ENCODE measurements at places on chromosomes 3 and 15.

GRCh38 chr15:26178640-26179220, 315.6 kb upstream of the ATP10A start:
- no peak for DNase-seq

DNA sequence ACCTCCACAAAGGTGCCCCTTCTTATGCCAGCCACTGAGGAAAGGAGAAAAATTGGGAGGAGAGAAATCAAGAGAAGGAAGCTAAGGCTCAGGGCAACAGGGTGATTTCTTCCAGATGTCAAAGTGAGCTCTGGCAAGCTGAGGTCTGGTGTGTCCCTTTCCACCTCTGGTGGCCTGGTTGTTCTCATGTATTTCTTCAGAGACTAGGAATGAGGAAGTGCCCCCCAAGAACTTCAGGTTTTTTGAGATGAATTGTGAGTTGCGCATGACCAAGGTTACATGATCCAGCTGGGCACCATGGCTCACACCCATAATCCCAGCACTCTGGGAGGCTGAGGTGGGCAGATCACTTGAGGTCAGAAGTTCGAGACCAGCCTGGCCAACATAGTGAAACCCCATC, 5.6 kb downstream of the RAB6B start:
- DNase-seq: no peak

DNA sequence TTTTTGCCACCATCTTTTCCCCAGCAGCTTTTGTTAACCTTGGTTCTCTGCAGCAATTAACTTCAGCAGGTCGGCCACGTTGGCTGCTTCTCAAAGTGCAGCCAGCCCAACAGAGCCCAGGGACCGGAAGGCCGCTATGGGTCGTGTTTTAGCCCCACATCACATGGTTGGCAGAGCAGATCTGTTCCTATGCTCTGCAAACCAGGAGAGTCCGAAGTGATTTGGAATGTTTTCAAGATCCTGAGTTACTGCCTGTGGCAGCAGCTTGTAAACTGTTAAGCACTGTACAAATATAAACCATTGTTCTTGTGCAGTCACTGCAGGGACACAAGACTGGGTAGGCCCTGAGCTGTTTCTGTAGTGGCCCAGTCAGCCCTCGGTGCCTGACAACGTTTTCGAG, 69.6 kb upstream of the MYZAP start:
- DNase-seq: no peak

- DNase-seq: no peak
These were observed 63.1 kb upstream of the BOC start for GRCh38 chr3:113148284-113148683.

GRCh38 chr15:49435174-49435573, 12.1 kb downstream of the FGF7 start:
- no peak for DNase-seq

- no peak for DNase-seq
These were observed 141.4 kb upstream of the TOPAZ1 start for GRCh38 chr3:44100298-44100695.

GRCh38 chr15:88649753-88650551, 11.1 kb downstream of the ISG20 start:
- DNase-seq: no peak

GRCh38 chr15:33454996-33455395, 144.2 kb downstream of the RYR3 start:
- DNase-seq: no peak

GRCh38 chr15:93417631-93418030, 328.6 kb upstream of the RGMA start:
- no peak for DNase-seq

GRCh38 chr3:194874206-194874605, 188.5 kb downstream of the FAM43A start:
- no peak for DNase-seq

- DNase-seq: no peak
These were observed 15.2 kb downstream of the MAGEF1 start for GRCh38 chr3:184696697-184697096.

- no peak for DNase-seq
These were observed 462.0 kb downstream of the PDCD6IP start for GRCh38 chr3:34260271-34261000.

DNA sequence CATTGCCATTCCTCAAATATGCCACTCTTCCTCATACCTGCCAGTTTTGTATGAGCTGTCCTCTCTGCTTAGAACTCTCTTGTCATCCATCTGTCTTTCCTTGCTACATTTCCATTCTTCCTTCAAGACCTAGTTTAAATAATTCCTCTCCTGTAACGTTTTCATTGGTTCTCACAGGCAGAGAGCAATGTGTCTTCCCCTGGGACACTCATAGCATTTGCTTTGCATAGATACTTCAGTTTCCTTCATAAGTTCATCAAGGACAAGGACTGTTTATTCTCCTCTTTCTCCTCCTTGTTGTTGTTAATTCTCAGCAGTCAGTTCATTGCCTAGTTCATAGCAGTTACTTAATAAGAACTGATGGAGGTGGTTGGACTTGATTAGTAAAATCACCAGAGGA, 10.5 kb downstream of the NR2C2 start:
- no peak for DNase-seq

- DNase-seq: no peak
These were observed 5.5 kb downstream of the HHLA2 start for GRCh38 chr3:108301695-108302404.

DNA sequence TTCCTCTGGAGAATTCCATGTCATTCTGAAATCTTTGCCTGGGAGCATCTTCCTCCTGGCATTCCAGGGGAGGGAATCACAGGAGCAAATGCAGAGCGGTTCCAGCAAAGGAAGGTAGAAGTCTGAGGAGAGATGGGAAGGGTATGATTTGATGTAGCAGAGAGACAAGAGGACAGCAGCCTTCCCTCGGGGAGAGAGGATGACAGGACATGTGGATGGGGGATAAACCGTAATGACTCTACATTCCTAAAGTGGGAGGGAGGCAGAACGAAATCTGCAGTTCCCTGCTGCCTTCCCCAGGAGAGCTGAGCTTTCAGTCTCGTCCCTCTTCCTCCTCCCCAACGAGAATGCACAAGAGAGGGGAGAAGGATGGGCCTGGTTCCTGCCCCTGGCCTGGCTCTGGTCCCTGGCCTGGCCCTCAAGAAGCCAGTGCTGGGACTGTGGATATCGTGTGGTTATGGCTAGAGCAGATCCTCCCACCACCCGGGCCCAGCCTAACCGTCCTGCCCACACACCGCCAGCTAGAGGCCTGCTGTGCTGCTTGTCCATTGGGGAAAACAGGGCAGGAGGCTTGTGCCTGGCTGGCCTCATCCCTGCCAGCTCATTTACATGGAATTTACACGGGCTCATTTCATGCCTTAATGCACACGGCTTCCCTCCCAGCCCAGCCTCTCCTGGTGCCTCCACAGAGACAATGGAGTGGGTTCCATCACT, 26.6 kb downstream of the SEMA7A start:
- DNase-seq: no peak

DNA sequence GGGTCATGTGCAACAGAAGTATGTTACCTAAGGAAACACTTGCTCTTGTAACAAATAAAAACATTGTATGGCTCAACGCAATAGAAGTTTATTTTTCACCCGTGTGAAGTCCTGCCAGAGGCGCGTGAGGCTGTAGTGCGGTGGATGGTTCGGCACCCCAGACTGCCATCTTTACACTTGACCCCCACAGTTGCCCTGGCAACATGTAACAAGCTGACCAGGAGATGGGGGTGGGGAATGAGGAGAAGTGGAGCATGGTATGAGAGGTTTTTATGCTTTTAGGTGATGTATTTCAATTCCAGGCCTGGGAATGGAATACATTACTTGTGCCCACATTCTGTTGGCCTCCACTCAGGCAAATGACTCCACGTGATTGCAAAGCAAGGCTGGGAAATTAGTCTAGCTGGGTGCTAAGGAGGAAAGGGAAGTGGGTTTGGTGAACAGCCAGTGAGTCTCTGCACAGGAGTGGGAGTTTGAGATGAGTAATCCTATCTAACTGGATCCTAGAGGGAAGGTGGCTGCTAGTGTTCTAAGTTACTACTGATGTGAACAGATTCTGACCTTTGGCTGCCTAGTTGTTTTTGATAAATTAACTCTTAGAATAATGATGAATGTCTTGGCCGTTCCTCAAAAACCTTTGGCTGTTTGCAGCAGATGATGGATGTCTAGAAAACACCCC, 33.8 kb upstream of the GREM1 start:
- DNase-seq: peak; percentile 43

DNA sequence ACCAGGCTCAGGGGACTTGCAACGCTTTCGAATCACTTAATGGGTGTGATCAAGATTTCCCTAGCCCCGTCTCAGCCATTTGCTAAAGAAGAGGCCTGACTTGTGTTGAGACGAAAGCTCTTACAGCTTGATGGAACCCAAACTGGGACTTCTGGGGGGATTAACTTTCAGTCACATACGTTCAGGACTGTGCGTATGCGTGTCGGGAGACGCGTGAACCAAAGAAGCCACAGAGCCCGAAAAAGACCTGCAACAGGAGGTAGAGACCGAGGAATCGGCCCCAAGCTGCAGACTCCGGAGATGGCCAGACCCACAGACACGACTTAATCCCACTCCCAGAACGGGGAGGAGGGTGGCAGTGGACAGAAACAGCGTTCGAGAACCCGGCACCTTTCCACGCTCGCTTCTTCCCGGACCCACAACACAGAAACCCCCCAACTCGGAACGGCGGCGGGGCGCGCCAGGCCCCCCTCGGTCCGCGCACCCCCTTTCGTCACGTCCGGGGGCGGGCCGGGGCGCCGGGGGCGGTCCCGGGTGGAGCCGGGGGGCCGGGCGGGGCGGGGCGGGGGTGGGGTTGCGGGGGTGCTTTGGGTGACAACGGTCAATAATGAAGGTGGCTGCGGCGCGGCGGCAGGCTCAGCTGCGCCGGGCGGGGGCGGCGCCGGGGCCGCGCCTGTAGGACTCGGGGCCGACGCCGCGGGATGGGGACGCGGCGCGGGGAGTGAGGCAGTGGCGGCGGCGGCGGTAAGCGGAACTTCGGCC, at the start of gene ATP11B:
ATP11B (plus strand) TSS at position 604 of the 762 bp plus-strand sequence. CDS start 256 bp downstream, outside the sequence.
- peak; percentile 70 for DNase-seq

DNA sequence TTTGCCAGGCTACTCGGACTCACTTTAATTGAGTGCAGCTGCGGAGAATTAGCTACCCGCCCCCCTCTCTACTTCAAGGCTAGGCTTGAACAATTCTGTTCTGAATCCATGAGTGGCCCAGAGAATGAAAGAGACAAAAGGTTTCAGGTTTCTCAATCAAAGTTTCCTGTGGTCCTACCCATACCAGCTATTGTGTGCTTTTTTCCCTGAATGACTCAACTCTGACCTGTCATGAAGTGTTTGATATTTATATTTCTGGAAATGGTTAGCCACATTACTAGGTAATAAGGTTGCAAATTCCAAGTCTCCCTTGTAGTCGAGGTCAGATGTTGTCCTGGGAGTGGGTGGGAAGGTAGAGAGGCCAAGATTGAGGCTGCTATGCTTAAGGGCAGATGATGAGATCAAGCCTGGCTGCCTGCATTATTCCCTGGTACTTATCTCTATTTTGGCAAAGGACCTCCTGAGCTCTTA, 392.7 kb upstream of the TBL1XR1 start:
- no peak for DNase-seq

DNA sequence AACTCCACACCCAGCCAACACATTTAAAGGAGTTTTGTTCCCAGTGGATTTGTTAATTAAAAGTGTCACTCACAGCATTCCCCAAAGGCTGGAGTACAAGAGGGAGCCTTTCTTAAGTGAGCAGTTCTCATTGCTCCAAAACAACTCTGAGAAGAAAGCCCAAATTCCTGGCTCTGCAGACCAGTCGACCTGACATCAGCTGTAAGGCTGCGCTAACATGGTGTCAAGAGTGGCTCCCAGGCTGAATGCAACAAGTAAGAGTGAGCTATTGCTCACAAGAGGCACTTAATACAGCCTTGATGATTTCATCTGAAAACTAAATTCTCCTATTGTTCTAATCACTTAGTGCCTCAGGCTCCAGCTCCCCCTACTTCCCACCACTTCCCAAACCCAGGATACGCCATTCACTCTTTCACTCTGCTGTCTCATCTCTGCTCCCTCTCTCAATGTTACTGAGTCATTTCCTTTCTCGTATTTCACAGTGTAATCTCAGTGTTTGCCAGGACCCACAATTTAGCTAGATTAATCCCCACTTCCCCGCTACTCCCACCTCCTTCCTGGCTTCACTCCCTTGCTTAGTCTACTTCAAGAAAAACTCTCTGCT, 81.8 kb downstream of the WWTR1 start:
- DNase-seq: peak; percentile 29

DNA sequence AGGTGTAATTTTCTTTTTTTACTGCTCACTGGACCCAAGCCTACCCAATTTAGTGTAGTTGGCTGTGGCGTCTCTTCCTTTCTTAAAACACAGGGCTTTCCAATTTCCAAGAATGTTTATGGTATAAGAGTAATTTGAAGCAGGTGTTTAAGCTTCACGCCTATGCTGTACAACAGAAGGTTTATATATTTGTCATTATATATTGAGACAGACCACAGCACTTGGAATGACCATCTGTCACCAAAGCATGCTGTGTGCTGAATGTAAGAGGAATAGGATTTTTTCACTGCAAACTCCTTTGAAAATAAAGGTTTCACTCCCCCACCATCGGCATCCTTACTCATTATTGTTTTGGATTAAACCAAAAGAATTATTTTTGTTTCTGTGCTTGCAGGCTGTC, 325.7 kb downstream of the OTOL1 start:
- DNase-seq: no peak

DNA sequence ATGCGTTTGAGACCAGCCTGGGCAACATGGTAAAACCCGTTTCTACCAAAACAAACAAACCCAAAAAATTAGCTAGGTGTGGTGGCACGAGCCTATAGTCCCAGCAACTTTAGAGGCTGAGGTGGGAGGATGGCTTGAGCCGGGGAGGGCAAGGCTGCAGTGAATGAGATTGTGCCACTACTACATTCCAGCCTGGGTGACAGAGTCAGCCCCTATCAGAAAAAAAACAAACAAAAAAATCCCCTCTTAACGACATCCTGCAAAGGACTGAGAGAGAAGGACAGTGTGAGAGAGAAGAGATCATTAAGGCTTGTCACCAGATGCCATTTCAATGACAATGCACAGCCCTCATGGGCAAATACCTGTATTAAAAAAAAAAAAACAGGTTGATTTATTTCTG, 266.7 kb upstream of the ATP10A start:
- DNase-seq: no peak

GRCh38 chr15:96887730-96888129, 557.2 kb downstream of the NR2F2 start:
- no peak for DNase-seq

GRCh38 chr3:94114666-94115065, 51.8 kb downstream of the NSUN3 start:
- no peak for DNase-seq

DNA sequence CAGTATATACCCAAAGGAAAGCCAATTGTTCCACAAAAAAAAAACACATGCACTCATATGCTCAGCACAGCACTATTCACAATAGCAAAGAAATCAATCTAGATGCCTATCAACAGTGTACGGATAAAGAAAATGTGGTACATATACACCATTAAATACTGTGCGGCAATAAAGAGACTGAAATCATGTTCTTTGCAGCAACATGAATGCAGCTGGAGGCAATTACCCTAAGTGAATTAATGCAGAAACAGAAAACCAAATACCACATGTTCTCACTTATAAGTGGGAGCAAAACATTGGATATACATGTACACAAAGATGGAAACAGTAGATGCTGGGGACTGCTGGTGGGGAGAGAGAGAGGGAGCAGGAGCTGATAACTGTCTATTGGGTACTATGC, 124.2 kb upstream of the AADACL2 start:
- DNase-seq: no peak

- DNase-seq: no peak
These were observed 64.8 kb downstream of the RFTN1 start for GRCh38 chr3:16448639-16449070.
